Epithelial cell of esophagus (primary cell): ENCODE measurements at places on chromosomes 11 and 22.

DNA sequence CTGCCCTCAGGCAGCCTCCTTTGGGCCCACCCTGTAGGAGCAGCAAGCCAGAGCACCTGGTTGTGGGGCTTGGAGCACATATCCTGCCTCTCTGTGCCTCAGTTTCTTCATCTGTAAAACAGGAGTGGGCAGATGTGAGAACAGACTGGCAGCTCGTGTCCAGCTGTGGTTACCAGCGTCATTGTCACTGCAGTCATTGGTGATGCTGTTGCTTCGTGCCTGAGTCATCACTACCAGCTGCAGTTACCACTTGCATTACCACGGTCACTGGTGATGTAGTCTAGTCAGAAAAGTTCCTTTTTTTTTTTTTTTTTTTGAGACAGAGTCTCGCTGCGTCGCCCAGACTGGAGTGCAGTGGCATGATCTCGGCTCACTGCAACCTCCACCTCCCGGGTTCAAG lies 20.4 kb downstream of the RSPH14 start:
- DNase-seq: no peak

DNA sequence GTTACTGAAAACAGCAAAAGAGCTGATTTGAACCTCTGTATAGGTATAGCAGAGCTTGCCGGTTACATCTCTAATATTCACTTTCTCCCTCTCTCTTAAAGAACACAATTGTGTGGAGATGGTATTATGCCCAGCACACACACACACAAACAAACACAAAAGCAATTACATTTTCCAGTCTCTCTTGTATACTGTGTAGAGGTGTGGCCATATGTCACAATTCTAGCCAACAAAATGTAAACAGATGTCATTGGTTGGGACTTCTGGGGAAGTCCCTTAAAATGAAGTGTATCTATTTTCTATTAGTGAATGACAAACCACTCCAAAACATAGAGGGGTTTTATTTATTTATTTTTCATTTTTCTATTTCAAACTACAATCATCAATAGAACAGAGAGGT lies 12.8 kb downstream of the KCTD14 start:
- no peak for DNase-seq

DNA sequence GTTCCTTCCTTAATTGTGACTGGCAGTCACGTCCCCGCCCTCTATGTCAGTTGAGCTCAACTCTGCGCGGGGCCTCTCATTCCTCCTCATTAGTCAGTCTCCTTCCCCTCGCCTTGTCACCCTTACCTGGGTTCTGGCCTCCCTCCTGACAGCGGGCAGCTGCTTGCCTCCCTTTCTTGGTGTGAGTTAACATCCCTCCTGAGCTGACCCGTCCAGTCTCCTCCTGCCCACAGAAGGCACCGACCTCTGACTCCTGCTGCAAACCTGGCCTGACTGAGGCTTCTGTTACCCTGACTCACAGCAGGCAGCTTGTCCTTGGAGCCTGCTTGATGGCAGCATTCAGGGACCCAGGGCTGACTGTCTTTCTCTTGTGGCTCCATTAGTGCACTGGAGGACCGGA lies 45.2 kb downstream of the GRIK4 start:
- DNase-seq: no peak

DNA sequence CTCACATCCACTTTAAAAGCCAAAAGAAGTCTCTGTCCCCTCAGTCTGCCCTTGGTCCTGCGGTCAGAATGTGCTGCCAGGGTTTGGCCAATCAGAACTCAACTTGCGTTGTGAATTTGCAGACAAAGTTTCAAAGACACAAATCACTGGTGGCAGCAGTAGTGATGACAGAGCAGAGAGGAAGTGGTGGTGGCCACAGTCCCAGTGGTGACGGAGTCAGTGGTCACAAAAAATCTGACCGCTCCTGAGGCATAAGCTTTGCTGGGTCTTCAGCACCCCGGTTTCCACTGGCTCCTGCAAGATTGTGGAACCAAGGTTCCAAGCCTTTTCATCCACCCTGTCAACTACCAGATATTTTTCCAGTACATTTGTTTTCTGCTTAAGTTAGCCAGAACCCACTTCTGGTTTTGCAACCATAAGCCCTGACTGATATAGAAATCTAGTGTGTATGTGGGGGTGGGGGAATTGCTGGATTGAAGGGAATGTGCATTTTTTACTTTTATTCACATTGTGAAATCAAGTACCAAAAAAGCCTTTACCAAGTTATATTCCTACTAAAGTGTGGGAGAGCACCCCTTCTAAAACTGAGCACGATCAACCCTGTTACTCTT lies 112.3 kb downstream of the TMPRSS5 start:
- no peak for DNase-seq

- no peak for DNase-seq
These were observed 15.7 kb upstream of the FBXO3 start for GRCh38 chr11:33790040-33790439.

GRCh38 chr11:127182586-127183203 lies 182.1 kb upstream of the KIRREL3 start:
- DNase-seq: no peak

- DNase-seq: no peak
These were observed 103.5 kb upstream of the RCN1 start for GRCh38 chr11:31987118-31988005.

DNA sequence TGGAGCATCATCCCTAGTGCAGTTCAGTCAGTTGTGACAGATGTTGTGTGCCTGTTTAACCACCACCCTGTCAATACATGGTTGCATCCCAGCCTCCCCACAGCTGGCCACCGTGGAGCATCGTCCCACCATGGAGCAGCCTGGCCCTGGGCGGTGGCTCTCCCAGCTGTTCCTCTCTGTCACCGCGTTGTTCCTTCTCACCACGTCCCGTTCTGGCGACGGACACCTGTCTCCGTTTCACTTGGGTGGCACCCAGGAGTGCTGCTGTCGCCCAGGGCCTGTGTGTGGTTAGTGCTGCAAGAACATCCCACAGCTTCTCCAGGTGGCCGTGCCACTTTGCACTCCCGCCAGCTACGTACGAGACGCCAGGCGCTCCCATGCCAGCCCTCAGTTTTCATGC lies 26.5 kb downstream of the MUC6 start:
- DNase-seq: no peak

DNA sequence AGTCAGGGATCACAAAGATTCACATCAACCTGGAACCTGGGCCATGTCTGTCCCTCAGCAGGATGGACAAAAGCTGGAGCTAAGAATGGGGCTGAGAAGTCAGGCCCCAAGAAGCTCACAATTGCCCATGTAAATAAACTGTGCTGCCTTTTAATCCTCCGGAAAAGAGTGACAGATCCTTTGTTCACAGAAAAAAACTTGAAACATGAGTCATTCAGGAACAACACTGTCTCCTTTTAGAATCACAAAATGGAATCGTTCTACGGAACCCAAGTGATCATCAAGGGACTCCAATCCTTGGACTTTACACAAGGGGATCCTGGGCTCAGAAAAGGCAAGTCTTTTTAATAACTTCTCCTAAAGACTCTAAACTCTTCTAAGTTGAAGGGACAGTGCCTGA lies 36.1 kb downstream of the RELT start:
- peak; percentile 58 for DNase-seq

GRCh38 chr22:42693763-42694683 lies 26.6 kb downstream of the A4GALT start:
- DNase-seq: no peak

- DNase-seq: no peak
These were observed 25.8 kb downstream of the PHF21B start for GRCh38 chr22:44983878-44984482.

GRCh38 chr11:117271208-117271607 lies 19.9 kb upstream of the BACE1-AS start:
- no peak for DNase-seq

DNA sequence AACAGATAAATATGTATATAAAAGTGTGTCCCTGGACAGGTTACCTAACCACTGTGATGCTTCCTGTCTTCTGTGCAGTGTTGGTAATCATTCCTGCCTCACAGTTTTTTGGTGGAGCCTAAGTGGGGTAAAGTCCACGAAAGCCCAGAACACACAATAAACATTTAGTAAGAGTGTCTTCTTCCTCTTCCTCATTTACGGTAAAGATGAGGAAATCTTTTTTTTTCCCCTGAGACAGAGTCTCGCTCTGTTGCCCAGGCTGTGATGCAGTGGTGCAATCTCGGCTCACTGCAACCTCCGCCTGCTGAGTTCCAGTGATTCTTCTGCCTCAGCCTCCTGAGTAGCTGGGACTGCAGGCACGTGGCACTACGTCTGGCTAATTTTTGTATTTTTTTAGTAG lies 117.1 kb downstream of the LDLRAD3 start:
- DNase-seq: no peak

GRCh38 chr22:39684702-39685281 lies 114.2 kb downstream of the CACNA1I start:
- no peak for DNase-seq

DNA sequence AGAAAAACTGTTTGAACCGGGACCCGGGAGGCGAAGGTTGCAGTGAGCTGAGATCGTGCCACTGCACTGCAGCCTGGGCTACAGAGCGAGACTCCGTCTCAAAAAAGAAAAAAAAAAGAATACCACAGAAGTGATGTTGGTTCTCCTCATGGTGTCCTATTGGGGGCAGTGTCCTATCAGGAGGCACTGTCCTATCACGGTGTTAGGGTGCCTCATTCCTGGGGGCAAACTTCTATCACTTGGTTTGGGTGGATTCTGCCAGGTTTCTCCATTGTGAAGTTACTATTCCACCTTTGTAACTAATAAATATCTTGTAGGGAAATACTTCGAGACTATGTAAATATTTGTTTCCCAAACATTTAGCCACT lies 19.6 kb downstream of the PRR14L start:
- DNase-seq: no peak

GRCh38 chr11:766106-766935 lies 11.0 kb downstream of the GATD1 start:
- DNase-seq: no peak

DNA sequence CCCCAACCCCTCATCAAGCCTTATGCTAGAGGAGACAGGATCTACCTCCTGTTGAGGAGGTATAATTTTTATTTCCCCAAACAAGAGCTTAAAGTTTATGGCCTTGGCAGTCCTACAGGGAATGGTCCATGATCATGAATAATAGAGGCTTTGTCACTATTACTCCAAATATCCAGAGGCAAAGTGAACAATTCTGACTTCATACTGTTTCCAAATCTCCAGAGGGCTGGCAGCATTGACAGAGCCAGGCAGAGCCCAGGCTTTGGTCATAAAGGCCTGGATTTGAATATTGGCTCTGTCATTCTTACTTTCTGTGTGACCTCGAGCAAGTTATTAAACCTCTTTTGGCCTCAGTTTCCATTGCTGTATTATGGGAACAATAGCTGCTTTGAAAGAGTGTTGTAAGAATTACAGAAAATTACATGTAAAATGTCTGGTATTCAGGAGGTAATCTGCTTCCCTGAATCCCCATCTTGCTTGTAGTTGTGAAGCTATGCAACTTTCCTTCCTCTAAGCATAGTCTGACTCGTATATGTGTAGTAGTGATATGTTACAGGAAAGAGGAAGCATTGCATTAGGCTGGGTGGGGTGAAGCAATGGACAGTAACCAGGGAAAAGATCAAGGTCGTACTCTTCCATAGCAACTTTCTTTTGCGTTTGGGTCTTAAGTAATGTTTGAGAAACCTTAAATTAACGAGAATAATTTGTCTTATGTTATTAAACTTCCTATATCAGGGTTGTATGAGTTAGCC lies 88.8 kb downstream of the CD44 start:
- DNase-seq: no peak

DNA sequence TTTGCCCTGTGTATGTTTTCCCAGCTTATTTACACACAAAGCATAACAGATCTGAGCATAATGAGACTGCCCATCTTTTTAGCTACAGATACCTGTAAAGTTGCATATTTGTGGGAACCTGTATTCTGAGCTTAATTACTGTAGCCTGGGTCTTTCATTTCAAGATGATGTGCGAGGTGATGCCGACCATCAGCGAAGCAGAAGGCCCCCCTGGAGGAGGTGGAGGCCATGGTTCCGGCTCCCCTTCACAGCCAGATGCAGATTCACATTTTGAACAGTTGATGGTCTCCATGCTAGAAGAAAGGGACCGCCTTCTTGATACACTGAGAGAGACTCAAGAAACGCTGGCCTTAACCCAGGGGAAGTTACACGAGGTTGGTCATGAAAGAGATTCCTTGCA lies 1.5 kb downstream of the PPFIA1 start:
- DNase-seq: no peak

- no peak for DNase-seq
These were observed 62.2 kb downstream of the ARFGAP3 start for GRCh38 chr22:42794551-42795510.

- no peak for DNase-seq
These were observed 1.8 kb downstream of the PRAME start for GRCh38 chr22:22556995-22557925.

GRCh38 chr11:120400564-120401364 lies 64.6 kb downstream of the ARHGEF12 start:
- peak; percentile 97 for DNase-seq

DNA sequence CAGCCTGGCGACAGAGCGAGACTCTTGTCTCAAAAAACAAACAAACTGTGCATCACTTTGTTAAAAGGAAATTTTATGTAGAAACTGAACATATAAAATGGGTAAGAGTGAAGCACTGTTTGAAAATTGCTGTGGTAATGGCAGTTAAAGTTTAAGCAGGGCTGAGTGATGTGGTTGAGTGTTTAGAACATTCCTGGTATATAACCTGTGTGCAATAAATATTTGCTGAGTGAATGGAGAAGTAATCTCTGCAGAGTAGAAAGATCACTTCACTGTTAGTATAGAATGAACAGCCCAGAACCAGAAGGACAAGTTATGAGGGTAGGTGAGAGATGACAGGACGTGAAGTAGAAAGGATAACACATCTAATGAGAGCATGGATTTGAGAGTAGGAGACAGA lies 27.3 kb downstream of the CECR2 start:
- DNase-seq: no peak

DNA sequence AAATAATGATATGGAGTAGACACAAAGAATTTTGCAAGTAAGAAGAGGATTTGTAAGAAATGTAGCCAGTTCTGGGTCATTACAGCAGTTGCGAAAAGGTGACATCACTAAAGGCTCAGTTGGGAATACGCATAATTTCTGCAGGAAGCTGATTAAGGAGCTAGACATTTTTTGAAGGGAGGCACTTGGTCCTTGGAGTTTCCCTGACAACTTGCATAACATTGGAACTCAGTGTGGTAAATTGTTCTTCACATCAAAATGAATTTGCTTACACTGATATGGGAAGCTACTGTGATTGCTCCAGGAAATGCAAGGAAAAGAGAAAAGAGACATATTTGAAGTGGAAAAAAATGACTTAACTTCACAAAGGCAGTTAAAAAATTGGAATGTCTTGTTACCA lies 626.1 kb downstream of the NELL1 start:
- DNase-seq: no peak
